ENCODE measurements at places on chromosomes 1 and 21.

GRCh38 chr1:207030522-207031009 is 2.0 kb downstream of the C1orf116 start:
- no peak for DNase-seq

DNA sequence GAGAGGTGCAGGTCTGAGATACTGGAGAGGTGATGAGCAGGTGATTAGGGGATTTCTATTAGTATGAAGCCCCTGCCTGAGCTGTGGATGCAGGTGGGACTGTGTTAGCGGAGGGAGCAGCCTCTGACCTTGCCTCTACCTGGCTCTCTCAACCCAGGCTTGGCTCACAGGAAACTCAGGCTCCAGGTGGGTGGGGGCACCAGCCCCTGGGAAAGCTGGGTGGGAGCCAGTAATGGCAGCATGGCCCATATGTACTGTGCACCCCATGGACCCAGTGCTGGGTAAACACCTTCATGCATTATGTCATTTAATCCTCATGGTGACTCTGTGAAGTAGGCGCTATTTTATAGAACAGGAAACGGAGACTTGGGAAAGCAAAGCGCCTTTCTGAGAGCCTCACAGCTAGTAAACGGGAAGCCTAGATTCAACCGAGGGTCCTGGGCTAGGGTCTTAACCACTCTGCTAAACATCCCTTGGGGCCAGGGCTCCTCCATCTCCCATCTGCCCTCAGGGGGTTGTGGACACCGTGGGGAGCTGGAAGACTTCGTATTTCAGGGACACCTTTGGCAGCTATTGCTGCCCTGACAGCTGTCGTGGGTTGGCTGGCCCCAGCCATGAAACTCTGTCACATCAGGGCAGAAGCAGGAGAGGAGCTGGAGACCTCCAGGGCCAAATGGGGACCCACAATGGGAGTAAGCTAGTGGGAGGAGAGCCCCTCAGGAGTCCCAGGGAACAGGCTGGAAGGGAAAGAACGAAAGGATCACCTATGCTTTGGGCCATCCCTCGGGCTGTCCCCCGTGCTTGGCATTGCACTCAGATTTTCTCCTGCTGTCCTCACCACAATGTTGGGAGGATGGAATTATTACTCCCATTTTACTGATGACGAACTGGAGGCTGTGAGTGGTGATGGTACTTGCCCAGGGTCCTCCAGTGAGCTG is 59.6 kb upstream of the CSF3R start:
- DNase-seq = no peak

DNA sequence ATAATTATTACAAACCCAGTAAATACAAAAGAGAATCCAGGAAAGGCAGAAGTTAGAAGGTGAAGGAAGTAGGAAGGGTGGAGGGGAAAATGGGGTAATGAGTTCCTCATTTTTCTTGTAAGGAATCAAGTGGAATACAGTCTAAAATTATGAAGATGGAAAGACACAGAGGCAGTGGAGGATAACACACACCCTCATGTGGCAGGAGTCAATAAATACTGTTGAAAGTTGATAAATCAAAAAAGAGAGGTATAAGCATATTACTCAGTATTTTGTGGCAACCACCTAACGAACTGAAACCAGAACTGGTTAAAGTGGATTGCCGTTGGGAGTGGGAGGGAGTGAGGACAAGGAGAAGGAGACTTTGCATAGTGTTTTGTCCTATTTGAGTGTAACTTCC is 78.6 kb upstream of the SLC44A3 start:
- no peak for DNase-seq

GRCh38 chr1:6129313-6129712 is 50.8 kb downstream of the CHD5 start:
- DNase-seq = no peak

DNA sequence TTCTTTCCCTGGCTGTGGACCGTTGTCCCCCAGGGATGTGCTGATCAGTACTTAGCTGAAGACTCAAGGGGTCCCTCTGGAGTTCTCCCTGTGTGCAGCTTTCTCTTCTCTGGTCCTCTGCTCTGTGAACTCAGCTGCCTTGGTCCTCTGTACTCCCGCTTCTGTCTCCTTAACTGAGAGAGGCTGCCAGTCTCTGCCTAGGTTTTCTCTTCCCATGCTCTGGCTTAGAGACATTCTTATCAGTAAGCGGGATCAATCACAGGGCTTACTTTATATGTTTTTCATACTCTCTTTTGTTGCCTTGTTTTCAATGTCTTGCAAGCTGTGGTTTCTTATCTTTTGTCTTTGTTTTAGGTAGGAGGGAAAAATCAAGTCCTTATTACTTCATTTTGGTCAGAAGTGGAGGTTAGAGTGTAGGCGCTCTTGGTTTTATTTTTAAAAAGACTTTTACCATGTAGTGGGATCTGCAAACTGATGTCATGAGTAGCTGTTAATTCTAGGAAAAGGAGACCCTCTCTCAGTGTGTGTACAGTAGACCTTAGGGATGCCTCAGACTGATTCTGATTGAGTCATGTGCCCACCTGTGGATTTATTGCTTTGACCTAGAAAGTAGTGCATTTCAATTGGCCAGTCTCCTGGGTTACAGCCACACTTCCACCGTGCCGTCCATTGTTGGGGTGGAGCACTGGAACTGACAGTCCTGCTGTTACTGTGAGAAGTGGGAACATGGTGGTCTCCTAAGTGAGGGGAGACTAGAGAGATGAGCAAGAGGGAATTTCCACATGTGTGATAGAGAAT is 46.6 kb downstream of the TTC3 start:
- no peak for DNase-seq

DNA sequence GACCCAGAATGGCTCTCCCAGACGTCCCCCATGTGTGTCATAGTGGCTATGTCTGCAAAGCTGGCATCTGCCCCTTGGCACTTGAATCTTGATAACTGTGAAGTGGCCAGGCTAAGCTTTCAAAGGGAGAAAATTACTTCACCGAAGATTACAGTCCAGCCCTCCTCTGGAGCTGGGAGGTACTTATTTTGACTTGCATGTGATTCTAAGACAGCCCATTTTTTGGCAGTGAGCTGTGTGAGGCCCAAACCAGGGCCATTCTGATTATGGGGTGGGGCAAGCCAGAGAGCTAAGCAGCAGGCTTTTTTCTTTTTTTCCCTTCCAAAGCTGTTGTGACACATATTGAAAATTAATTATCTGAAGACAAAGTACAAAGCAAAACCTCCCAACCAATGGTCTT is 42.1 kb upstream of the C8B start:
- DNase-seq = no peak

DNA sequence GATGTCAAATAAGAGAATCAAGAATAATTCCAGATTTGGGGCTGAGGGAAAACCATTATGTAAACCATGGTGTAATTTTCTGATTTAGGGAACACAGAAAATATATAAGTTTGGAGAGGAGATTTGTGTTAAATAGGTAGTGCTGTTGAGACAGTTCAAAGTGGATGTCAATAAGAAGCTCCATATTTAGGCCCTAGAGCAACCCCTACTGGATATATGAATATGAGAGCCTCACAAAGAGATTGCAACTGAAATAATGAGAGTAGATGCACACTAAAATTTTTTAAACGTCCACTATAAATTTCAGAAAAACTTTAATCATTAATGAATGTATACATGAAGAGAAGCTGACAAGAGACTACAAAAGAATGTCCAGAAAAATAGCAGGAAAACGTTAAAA is 1447.8 kb upstream of the PRMT6 start:
- DNase-seq = no peak

- DNase-seq = no peak
Observed at GRCh38 chr1:184608990-184609389, 145.7 kb downstream of the EDEM3 start.

- no peak for DNase-seq
Observed at GRCh38 chr1:242784084-242784483, 259.6 kb upstream of the PLD5 start.

DNA sequence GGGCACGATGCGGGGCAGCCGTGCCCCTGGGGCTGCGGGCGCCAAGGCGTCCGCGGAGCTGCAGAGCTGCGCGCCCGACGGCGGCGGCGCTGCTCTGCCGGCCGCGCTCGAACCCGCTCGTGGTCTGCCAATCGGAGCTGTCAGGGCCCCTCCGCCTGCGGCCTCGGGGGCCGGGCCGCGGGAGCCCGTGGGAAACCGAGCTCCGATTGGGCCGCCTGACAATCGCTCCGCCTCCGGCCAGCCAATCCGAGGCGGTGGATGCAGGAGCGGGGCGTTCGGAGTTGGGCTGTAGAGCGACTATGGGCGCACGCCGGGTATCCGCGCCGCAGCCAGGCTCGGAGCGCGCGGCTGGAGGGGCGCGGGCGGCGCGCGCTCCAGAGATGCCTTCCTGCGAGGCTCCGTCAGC is 100.5 kb upstream of the SOD1 start:
- peak; percentile 83 for DNase-seq

GRCh38 chr1:182238421-182238820 is 153.2 kb downstream of the GLUL start:
- no peak for DNase-seq

DNA sequence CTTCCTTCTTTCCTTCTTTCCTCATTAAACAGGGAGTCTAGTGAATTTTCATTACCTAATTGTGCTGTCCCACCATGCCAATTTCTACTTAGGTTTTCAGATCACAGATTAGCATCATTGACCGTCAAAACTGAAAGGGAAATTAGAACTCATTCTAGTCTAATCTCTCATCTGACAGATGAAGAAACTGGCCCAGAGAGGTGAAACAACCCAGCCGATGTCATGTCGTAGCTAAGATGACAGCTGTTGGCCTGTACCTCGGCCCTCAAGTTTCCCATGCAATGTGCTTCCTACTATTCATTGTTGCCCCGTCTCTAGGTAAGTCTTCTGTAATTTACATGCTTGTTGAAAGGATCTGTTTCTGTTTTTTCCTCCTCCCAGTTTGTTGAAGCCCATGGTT is 128.2 kb upstream of the KIAA0040 start:
- DNase-seq = no peak

DNA sequence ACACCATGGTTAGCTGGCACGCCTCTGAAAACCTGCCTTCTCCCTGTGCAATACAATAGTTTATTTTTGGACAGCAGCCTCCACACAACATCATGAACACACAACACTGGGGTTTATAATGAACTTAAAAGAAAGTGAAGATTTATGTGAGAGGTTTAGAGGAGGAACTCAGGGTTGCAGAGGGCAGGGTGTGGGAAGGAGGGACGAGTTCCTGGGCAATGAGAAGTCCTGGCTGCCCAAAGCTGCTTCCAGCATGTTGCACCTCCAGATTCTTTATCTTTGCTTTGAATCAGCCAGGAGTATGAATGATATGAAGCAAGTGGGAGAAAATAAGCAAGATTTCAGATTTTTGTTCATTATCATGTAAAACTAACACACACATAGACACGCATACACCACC is 11.3 kb upstream of the LRRC8D start:
- DNase-seq = no peak

- no peak for DNase-seq
Observed at GRCh38 chr21:30354308-30355005, 6.1 kb upstream of the KRTAP23-1 start.

GRCh38 chr1:43834280-43835081 is 99.1 kb upstream of the ARTN start:
- no peak for DNase-seq

DNA sequence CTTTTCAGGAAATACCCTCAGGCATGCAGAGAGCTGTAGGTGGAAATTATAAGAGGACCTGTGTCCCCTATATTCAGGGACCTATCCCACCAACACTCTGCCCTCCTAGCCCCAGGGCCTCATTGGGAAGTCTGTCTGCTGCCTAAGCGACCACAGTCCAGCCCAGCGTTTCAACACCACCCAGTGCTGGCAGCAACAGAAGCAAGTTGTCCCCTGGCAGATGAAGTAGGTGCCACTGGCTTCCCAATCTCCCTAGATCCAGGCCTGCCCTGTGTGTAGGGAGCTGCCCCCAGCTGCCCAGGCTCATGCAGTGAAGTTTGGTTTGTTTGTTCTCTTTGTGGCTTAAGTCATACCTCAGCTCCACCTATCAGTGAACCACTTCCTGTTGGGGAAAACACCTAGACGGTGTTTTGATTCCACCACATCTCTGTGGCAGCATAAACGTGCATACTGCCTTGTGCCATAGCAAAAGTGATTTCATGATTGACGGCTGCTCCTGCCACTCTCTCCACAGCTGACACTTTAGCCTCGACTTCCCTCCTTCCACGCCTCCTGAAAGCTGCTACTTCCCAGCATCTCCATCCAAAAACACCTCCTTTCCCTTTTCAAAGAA is 8.1 kb upstream of the LEFTY1 start:
- peak; percentile 50 for DNase-seq

DNA sequence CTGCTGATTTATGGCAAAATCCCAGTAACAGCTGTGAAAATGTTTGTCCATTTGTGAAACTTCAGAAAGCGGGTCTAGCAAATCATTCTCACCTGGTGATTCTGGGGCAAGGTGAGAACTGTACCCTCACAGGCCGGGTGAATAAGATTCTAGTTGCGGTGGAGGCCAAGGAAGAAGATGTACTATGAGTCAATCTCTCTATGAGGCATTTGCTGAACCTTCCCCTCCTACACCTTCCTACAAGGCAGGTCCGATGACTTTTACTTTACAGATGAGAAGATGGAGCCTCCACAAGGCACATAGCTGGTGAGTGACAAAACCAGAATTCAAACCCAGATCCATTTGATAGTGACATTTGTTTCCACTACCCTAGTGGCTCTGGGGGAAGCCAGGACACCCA is 72.7 kb downstream of the BACH1 start:
- DNase-seq = peak; percentile 12

- DNase-seq = no peak
Observed at GRCh38 chr21:17819877-17820229, 697 bp upstream of the C21orf91 start.

DNA sequence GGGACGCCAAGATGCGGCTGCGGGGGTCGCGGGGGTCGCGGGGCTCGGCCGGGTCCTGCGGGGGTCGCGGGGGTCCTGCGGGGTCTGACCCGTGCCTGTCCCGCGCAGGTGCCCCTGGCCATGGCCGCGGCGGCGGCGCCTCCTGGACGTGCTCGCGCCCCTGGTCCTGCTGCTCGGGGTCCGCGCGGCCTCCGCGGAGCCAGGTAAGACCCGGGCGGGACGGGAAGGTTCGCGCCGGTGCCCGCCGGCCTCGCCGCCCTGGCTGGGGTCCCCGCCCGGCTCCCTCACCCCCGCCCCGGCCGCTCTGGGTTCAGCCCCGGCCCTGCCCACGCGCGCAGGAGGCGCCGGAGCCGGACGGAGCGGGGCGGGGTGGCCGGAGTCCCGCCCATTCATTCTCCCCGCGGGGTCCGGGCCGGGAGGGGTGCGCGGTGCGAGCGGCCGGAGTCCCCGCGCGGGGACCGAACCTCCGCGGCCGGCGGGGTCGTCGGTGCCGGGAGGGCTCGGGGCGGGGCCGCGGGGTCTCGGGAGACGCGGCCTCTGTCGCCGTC is 380 bp downstream of the COL18A1 start:
- no peak for DNase-seq

DNA sequence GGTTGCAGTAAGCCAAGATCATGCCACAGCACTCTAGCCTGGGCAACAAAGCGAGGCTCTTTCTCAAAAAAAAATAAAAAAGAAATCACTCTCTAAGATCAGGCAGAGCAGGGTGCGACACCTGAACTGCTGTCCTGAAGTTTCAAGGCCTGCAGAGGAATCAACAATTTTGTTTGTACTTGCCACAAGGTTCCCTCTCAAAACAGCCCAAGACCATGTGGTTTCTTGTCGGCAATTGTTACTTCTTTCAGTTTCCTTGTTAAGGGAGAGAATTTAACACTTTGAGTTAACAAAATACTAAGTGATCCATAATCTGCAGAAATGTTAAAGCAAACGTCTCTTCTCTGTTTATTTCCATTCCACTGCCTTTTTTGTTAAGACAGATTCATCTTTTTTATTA is 36.5 kb downstream of the MACO1 start:
- DNase-seq = no peak
